ENCODE measurements at places on chromosomes 5 and 9.

GRCh38 chr9:2817999-2818803, 25.7 kb downstream of the PUM3 start:
- H3K36me3 ChIP-seq = peaks cover 20% of the 10 kb centered on the region
- no peaks in the 10 kb centered on the region for H3K27me3 ChIP-seq
- peak overlapping the region; percentile 75 for H3K27ac ChIP-seq

- H3K36me3 ChIP-seq = no peaks in the 10 kb centered on the region
- no peak for DNase-seq
- no peaks in the 10 kb centered on the region for H3K4me1 ChIP-seq
- no peak overlapping the region for H3K27ac ChIP-seq
Observed at GRCh38 chr5:149829954-149830353, 99.8 kb downstream of the PPARGC1B start.

DNA sequence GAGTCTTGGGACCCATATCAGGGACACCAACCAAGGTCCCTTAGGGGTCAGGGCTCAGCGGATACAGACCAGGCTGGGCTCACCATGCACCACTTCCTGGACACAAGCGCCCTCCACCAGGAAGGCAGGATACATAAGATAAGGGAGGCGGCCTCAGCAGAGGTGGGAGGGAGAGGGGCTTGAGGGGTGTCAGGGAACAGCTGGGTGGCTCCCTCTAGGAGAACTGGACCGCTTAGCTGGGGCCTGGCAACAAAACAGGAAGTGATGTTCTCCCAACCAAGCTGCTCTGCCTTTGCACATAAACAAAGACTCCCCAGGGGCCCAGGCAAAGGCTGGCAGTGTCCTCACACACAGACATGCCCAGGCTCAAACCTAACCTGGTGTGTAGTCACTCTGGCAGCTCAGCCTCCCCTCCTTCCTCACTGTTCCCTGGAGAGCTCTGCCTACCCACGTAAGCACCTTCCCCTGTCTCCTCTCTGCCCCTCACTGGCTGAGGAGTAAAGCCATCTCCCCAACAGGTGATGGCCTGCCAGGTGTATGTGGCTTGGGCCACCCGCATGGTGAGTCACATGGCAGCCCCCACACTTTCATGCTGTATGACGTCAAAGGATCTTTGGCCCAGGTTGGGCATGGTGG, 5.8 kb upstream of the BICD2 start:
- H3K4me3 ChIP-seq = no peak overlapping the region
- no peaks in the 10 kb centered on the region for H3K27me3 ChIP-seq
- H3K36me3 ChIP-seq = no peaks in the 10 kb centered on the region

- H3K27ac ChIP-seq = no peak overlapping the region
- no peak overlapping the region for H3K4me3 ChIP-seq
Observed at GRCh38 chr5:54793468-54794134, 191.8 kb downstream of the ESM1 start.

- H3K4me1 ChIP-seq = peaks cover 18% of the 10 kb centered on the region
- H3K36me3 ChIP-seq = no peaks in the 10 kb centered on the region
- no peaks in the 10 kb centered on the region for H3K27me3 ChIP-seq
- H3K4me3 ChIP-seq = no peak overlapping the region
- peak; percentile 86 for DNase-seq
Observed at GRCh38 chr5:143001764-143002351, 231.7 kb downstream of the ARHGAP26 start.

- DNase-seq = no peak
- no peaks in the 10 kb centered on the region for H3K27me3 ChIP-seq
- H3K4me3 ChIP-seq = no peak overlapping the region
- H3K36me3 ChIP-seq = no peaks in the 10 kb centered on the region
- H3K4me1 ChIP-seq = peaks cover 9% of the 10 kb centered on the region
- no peak overlapping the region for H3K27ac ChIP-seq
Observed at GRCh38 chr9:99438596-99438995, 216.5 kb downstream of the SEC61B start.

- H3K4me3 ChIP-seq = no peak overlapping the region
- DNase-seq = no peak
- no peaks in the 10 kb centered on the region for H3K4me1 ChIP-seq
Observed at GRCh38 chr5:163366757-163367156, 70.6 kb upstream of the CCNG1 start.

DNA sequence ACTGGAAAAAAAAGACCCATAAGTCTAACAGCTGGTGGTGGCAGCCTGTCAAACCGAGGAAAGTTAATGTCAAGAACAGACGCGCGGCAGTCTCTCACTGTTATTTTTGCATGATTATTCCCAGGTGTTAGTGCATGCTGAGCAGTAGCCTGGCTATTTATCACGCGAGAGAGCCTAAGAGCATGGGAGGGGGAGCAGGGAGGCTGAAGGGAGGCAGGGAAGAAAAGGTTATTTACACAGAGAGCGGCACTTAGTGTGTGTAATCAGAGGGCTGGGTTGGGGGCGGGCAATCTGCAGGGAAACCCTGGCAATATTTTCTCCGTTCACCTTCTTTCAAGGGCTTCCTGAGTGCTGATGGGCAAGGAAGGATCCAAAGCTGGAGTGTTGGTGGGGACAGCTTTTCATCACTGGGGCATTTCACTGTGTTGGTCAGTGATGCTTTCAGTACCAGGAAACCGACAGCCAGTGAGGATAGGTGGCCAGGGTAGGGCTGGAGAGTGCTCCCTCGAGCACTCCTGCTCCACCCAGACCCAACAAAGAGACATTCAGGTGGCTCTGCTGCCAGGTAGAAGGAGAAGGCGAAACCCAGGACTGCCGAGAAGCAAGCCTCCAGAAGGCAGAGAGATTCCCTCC, 39.6 kb downstream of the ZNF608 start:
- H3K27me3 ChIP-seq = no peaks in the 10 kb centered on the region
- no peaks in the 10 kb centered on the region for H3K36me3 ChIP-seq
- H3K4me1 ChIP-seq = peaks cover 8% of the 10 kb centered on the region
- no peak overlapping the region for H3K27ac ChIP-seq
- DNase-seq = peak; percentile 53
- peak overlapping the region; percentile 27 for H3K4me3 ChIP-seq

- no peak for DNase-seq
- H3K4me3 ChIP-seq = no peak overlapping the region
- H3K27me3 ChIP-seq = no peaks in the 10 kb centered on the region
- H3K4me1 ChIP-seq = no peaks in the 10 kb centered on the region
Observed at GRCh38 chr5:53956632-53957031, 353.7 kb downstream of the ARL15 start.

GRCh38 chr5:138077064-138077696, 6.7 kb upstream of the WNT8A start:
- no peaks in the 10 kb centered on the region for H3K4me1 ChIP-seq
- H3K27ac ChIP-seq = no peak overlapping the region
- DNase-seq = peak; percentile 23

GRCh38 chr5:78640662-78641474, 7.7 kb downstream of the LHFPL2 start:
- H3K4me1 ChIP-seq = peaks cover 37% of the 10 kb centered on the region
- DNase-seq = peak; percentile 64
- H3K27ac ChIP-seq = peak overlapping the region; percentile 67
- no peak overlapping the region for H3K4me3 ChIP-seq
- peaks cover 6% of the 10 kb centered on the region for H3K36me3 ChIP-seq

- no peaks in the 10 kb centered on the region for H3K27me3 ChIP-seq
- peaks cover 7% of the 10 kb centered on the region for H3K4me1 ChIP-seq
- no peak overlapping the region for H3K4me3 ChIP-seq
- no peak overlapping the region for H3K27ac ChIP-seq
- no peak for DNase-seq
Observed at GRCh38 chr9:115378758-115379157, 260.8 kb upstream of the TNC start.

DNA sequence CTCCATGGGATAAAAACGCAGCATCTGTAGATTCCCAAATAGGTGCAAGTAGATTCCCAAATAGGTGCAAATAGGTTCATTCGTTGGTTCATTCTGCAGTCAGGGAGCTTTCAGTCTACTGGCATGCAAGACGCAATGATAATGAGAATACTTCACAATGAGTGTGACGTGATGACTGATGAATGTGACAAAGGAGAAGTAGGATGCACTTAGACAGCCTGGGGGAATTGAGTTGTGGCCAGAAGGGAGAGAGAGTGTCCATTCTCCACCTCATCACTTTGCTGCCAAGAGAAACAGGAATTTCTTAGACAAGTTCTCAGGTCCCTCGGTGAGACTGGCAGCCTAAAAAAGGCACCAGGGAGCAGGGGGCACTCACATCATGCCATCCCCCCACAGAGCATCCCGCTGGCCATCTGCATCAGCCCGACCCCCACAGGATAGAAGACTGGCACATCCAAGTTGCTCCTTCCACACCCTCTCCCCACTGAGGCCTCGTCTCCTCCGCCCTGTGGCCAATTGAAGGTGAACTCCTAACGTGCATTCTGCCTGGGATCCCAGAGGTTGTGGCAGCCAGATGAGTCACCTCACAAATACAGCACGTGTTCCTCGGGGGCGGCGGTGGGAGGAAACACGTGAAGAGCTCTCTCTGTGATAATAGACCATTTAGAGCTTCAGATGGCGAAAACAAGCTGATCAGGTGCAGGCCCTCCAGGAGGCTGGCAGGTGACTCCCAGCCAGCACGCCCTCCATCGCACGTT, 19.9 kb upstream of the KCNIP1 start:
- H3K27me3 ChIP-seq = no peaks in the 10 kb centered on the region
- peak; percentile 46 for DNase-seq
- no peaks in the 10 kb centered on the region for H3K36me3 ChIP-seq
- no peak overlapping the region for H3K27ac ChIP-seq
- H3K4me1 ChIP-seq = peaks cover 15% of the 10 kb centered on the region

- no peak overlapping the region for H3K27ac ChIP-seq
- no peak overlapping the region for H3K4me3 ChIP-seq
- H3K36me3 ChIP-seq = no peaks in the 10 kb centered on the region
- DNase-seq = no peak
- H3K27me3 ChIP-seq = peaks cover 8% of the 10 kb centered on the region
Observed at GRCh38 chr9:135221951-135222631, 134.6 kb downstream of the OLFM1 start.

DNA sequence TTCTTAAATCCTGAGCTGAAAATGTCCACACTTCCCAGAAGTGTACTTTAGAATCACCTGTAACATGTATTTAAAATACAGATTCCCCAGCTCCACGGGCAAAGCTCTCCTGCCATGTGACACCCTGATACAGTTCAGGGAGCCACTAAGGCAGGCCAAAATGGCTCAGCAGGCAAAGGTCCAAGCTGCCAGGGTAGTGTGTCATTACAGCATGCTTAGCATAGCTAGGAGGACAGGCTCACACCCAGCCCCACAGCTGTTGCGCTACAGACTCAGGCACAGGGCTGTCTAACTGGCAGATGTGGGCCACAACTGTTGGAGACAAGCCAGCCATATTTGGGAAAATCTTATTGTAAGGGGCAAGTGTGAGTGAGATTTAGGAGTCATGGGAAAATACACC, 73.0 kb downstream of the C9orf85 start:
- no peaks in the 10 kb centered on the region for H3K36me3 ChIP-seq
- peak; percentile 68 for DNase-seq
- no peaks in the 10 kb centered on the region for H3K4me1 ChIP-seq
- no peak overlapping the region for H3K27ac ChIP-seq
- H3K27me3 ChIP-seq = no peaks in the 10 kb centered on the region
- no peak overlapping the region for H3K4me3 ChIP-seq

DNA sequence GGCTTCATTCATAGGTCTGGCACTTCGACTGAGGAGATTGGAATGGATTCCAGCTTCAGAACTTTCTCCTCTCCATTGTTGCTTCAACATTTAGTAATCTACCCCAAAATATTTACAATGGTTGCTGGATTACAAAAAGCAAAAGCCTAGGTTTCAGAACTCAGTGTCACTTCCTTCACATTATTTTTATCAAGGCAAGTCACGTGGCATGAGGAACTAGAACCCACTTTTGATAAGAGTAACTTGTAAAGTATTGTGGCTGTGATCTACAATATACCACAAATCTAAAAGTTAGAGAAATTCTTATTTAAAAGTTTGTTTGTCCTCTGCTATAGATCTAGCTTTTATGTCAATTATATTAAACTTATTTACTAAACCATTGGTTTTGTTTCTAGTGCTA, 39.7 kb upstream of the ANKDD1B start:
- H3K36me3 ChIP-seq = peaks cover 3% of the 10 kb centered on the region
- H3K4me1 ChIP-seq = peaks cover 24% of the 10 kb centered on the region
- no peak overlapping the region for H3K27ac ChIP-seq
- no peak for DNase-seq
- H3K4me3 ChIP-seq = no peak overlapping the region

GRCh38 chr5:174145821-174146220, 100.3 kb downstream of the NSG2 start:
- DNase-seq = peak; percentile 23
- H3K4me3 ChIP-seq = no peak overlapping the region
- H3K27me3 ChIP-seq = no peaks in the 10 kb centered on the region
- no peak overlapping the region for H3K27ac ChIP-seq

GRCh38 chr5:36692791-36693763, 86.7 kb downstream of the SLC1A3 start:
- peak overlapping the region; percentile 42 for H3K4me3 ChIP-seq
- H3K27me3 ChIP-seq = no peaks in the 10 kb centered on the region

DNA sequence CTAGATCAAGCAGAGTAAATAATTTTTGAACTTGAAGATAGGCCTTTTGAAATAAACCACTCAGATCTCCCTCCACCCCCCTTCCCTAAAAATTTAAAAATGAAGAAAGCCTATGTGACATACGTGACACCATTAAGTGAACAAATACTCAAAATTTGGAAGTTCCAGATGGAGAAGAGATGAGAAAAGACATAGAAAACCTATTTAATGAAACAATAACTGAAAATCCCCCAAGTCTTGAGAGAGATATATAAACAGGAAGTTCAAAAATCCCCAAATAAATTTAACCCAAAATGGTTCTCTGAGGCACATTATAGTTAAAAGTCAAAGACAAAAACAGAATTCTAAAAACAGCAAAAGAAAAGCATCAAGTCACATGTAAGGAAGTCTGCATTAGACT, 428.6 kb downstream of the PSAT1 start:
- H3K27ac ChIP-seq = no peak overlapping the region
- DNase-seq = no peak
- H3K4me3 ChIP-seq = no peak overlapping the region
- no peaks in the 10 kb centered on the region for H3K27me3 ChIP-seq
- H3K4me1 ChIP-seq = no peaks in the 10 kb centered on the region

DNA sequence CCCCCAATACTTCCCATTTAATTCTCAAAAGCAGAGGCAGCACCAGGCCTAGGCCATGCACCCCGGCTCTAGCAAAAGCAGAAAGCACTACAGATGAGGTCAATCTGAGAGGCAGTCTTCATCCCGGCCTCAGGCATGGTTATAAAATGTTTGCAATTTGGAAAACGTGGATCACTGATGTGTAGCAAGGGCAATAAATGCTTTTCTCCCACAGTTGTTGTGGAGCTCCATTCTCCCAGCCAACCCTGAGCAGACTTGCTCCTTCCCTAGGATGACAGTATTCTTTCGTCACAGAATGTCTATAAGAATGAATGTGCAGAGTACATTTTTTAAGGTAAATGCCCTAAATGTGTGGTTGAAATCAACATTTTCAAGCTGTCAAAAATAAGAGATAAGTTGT, 157.3 kb upstream of the DAPK1 start:
- H3K4me3 ChIP-seq = no peak overlapping the region
- peaks cover 13% of the 10 kb centered on the region for H3K27me3 ChIP-seq
- no peak overlapping the region for H3K27ac ChIP-seq
- no peaks in the 10 kb centered on the region for H3K36me3 ChIP-seq
- peaks cover 10% of the 10 kb centered on the region for H3K4me1 ChIP-seq
- DNase-seq = no peak

Data from astrocyte (in vitro differentiated cells and primary cell).